ENCODE measurements at places on chromosomes 4 and X. TPM values are rescaled to one million over a fixed set of nuclear protein-coding genes. Genes with fewer than 3 reads are reported as not detected.

- DNase-seq, result no peak
- no peaks in the 10 kb centered on the region for H3K4me1 ChIP-seq
- H3K36me3 ChIP-seq, result no peaks in the 10 kb centered on the region
- H3K4me3 ChIP-seq, result no peak overlapping the region
Observed at GRCh38 chr4:19366916-19367315, 884.8 kb upstream of the SLIT2 start.

DNA sequence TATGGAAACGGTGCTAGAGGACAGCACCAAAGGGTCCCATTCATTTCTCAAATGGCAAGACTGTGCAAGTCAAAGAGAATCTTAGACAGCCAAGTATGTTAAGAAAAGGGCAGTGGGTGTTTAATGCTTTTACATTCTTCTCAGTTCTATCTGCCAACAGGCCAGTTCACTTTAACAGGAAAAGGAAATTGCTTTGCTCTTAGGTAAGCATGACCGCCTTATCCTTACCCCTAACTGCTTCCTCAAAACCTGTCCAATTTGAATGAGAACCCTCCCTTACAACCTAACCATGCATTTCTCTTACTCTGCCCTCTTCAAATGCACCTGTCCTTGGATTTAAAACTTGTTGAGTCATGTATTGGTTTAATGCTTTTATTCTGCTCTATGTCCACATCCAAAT lies 44.5 kb upstream of the BLTP1 start:
- H3K27ac ChIP-seq, result no peak overlapping the region
- no peak overlapping the region for H3K4me3 ChIP-seq
- no peaks in the 10 kb centered on the region for H3K36me3 ChIP-seq
- H3K27me3 ChIP-seq, result peaks cover 3% of the 10 kb centered on the region
- DNase-seq, result no peak

DNA sequence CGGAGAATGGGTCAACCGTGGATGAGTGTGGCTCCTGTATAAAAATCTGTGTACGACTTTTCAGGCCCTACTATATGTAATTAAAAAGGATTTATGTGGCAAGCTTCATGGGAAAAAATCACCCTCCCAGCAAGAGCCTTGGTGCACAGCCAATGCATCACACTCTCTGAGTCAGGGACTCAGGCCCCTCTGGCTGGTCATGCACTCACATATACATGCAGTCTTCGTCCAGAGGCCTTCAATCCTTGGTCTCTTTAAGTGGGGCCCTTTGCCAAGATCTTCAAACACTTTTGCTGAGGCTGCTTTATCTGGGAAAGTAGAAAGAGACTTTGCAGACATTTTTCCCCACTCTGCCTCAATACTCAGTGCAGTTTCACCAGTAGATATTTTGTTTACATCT lies 311.4 kb upstream of the FSTL5 start:
- no peak overlapping the region for H3K4me3 ChIP-seq
- no peak overlapping the region for H3K27ac ChIP-seq
- no peaks in the 10 kb centered on the region for H3K27me3 ChIP-seq
- H3K36me3 ChIP-seq, result no peaks in the 10 kb centered on the region

Gene FGFBP1
- not detected for total RNA-seq

Data from activated CD8-positive, alpha-beta T cell treated with anti-CD3 and anti-CD28 coated beads for 36 hours (primary cell).